Urinary bladder (tissue), 4 donors: ENCODE measurements at places on chromosomes 1 and 21. TPM values are rescaled to one million over a fixed set of nuclear protein-coding genes. Genes with fewer than 3 reads are reported as not detected.

RABGGTB gene
- 108 TPM for total RNA-seq

AMY1C gene
- total RNA-seq, result not detected

RAP1GAP gene
- total RNA-seq, result 4.0 TPM

TOR1AIP2 gene
- total RNA-seq, result 90.1 TPM

LCE2B gene
- total RNA-seq, result not detected

NR5A2 gene
- 9.0 TPM for total RNA-seq

- no peak for DNase-seq
These were observed 35.1 kb upstream of the ETS2 start for GRCh38 chr21:38770660-38771059.

DNA sequence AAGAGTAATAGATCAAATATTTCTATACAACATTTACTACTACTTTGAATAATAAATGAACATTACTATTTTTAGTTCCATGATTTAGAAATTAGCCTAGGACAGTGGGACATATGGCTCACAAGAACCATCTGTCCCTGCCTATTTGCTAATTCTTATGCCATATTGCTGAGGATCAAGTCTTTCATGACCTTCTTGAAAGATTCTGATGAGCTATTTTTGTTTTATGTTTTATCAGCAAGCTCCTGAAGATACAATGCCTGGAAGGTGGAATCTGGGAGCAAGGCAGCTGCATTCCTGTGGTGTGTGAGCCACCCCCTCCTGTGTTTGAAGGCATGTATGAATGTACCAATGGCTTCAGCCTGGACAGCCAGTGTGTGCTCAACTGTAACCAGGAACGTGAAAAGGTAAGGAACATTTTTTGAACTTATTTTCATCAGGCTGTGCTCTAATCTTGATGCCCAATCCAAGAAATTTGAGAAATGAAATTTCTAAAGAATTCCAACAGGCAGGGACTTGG, 326.7 kb downstream of the PAPPA2 start:
- DNase-seq, result no peak

GRCh38 chr1:66770694-66771093, 18.4 kb downstream of the DYNLT5 start:
- no peak for DNase-seq

- no peak for DNase-seq
These were observed 210.3 kb upstream of the CACYBP start for GRCh38 chr1:174789399-174789798.

DNA sequence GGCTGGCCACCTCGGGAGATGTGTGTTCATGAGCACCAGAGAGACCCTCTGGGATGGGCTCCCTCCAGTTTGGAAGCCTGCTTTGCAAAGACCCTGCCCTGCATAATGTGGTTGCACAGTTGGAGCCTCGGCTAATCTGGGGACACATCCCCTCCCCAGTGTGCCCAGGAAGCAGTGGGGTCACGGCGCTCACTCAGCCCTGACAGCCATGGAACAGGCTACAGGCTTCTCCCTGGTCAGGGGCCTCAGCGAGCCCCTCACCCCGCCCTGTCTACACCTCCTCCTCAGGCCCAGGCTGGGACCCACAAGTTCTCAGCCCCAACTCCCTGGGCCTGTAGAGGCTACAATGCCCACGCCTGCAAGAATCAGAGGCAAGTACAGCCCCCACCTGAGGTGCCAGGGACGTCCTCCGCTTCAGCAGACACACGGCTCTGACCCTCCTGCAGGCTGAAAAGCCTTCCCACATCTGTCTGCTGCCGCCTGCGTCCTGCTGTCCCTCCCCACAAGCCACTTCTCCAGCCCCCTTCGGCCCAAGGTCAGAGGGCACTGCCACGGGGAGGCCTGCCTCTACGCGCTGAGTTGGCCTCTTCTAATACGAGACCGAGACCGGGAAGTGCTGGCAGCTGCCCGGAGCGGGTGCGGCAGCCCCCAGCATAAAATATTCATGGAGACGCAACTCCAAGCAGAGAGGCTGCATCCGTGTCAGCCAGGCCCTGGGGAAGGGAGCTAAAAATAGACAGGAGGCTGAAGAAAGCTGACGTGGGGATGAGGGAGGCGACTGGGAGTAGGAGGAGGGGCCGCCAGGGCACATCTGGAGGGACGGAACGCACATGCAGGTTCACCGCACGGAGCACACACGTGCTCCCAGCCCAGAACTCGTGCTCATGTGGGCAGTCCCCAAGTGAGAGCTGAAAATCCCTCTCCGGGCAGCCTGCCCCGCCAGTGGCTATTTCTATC, 15.2 kb upstream of the GPR153 start:
- no peak for DNase-seq

DNA sequence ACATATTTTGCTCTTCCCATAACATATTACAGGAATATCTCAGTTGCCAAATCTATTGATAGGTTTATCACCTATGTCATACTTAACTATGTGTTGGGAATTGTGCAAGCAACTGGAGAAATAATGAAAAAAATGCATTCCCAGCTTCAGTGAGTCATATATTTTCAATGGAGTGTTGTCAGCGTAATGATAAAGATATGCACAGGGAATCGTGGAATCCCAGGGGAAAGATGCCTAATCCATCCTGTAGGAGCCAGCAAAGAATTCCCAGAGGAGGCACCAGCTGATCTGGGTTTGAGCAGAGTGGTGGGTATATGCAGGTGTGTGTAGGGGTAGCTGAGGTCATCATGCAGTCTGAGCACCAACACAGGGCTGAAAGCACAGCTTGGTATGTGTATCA, 213.3 kb upstream of the DAB1 start:
- no peak for DNase-seq

DNA sequence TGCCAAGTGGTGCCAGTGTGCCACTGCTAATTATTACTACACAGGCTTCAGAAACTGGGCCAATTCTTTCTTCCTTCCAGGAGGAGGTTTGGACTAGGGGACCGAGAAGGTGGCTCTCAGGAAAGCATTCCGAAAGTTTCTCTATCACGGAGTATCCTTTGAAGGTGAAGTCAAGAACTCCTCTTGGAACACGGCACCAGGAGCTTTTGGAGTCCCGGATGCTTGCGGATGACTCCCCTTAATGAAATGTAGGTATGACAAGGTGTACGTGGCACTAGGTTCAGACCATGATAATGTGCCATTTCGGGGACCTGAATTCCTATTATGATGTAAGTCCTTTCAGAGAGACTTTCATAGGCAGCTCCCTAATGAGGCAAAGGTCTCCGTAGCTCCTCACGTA, 634.1 kb downstream of the KIF26B start:
- DNase-seq, result no peak

- DNase-seq, result no peak
These were observed 109.8 kb downstream of the CACHD1 start for GRCh38 chr1:64579767-64580166.

DNA sequence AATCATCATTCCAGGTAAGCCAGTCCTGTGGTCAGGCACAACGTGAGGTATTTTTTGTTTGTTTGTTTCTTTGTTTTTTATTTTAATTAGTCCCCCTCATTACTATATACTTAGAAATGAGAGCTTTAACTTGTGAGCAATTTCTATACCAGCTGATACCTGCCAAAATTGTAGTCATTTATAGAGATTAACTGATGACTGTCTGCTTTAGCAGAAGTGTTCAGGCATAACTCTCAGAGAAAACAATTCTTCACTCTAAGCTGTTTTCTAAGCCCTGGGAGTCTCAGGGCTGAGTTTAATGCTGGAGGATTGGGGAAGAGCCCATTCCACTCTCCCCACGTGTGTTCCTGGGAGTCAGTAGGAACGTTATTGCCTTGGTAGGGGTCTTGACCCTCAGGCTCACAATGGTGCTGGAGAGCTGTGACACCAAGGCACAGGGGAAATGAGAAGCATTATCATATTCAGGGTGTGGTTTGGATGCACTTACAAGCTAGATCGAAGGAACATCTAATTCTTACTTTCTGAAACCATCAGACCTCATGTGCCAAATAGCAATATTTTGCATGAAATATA, 168.2 kb downstream of the CLIC6 start:
- DNase-seq, result no peak

GRCh38 chr1:25427696-25428095, 3.0 kb upstream of the MACO1 start:
- DNase-seq, result no peak
